Renal pelvis (tissue), 12 donors: ENCODE measurements at places on chromosomes 7 and 10. TPM values are rescaled to one million over a fixed set of nuclear protein-coding genes. Genes with fewer than 3 reads are reported as not detected.

The SCIN gene
- 79.1 TPM for polyA plus RNA-seq

- DNase-seq: no peak
Observed at GRCh38 chr7:25967278-25968204, 184.5 kb upstream of the NFE2L3 start.

- no peak for DNase-seq
Observed at GRCh38 chr7:19090526-19090925, 26.9 kb downstream of the TWIST1 start.

The A1CF gene
- polyA plus RNA-seq: 8.6 TPM

DNA sequence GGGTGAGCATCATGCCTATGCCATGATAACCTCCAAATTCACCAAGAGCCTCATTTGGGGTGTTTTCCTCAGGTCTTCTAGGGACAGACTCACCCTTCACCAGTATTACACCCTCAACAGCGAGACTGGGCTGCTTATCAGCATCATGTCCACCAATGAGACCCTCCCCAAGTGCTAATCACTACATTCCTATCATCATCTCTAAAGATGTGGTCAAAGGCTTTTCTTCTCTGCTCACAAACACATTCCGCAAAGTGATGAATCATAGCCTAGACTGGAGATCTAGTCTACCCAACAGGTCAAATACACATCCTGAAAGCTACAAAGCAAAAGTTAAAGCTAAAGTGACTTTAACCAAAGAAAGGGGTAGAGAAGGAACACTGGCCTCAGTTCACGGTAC lies 75.3 kb upstream of the C7orf33 start:
- no peak for DNase-seq

DNA sequence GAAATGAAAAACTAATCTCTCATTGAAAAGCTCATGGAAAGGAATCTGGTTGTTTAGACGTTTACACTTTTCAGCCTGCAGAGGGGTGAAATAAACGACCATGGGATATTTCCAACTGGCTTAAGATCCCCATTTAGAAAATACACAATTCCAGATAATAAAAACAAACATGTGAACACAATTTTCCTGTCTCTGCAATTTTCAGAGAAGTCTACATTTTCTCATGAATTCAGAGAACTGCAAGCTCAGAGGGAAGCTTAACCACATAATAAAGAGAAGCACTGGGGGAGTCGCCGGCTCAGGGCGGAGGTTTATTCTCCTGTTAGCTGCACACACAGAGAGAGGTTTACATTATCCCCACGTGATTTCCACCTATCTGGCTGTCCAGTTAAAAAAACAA lies 215.2 kb downstream of the FANK1 start:
- DNase-seq: no peak

DNA sequence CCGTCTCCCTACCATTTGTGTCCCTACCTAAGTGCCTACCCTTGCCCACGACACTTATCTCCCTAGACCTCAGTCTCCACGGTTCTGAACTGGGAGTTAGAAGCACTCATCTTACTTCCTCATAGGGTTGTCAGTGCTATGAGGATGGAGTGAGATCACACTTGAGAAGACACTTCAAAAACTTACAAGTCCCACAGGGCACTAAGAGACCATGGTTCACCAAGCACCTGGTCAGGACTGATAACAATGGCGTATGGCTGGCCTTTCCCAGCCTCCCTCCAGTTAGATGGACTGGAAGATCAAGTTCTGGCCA lies 43.2 kb downstream of the KCNMA1 start:
- no peak for DNase-seq

DNA sequence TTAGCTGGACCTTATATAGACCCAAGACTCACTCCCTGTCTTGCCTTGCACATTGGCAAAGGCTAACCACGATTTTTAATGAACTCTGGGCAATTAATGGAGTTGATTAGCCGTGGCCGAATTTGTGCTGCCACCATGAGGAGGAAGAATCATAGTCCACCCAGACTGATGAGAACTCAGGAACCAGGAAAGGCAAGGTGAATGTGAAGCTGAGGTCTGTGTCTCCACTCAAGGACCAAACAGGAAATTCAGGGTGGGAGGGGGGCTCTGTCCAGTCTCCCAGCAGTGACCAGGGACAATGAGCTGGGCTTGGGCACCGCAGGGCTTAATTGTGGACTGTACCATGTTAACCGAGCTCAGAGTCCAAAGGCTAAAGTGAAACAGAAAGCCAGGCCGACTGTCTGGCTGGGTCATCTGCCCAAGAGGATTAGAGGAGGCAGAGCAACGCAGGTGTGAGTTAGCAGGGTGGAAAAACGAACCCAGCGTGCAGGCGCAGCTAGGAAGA lies 127.0 kb upstream of the JCAD start:
- DNase-seq: no peak

The ABCA13 gene
- polyA plus RNA-seq: 0.88 TPM

The SBDS gene
- polyA plus RNA-seq: 88.9 TPM

DNA sequence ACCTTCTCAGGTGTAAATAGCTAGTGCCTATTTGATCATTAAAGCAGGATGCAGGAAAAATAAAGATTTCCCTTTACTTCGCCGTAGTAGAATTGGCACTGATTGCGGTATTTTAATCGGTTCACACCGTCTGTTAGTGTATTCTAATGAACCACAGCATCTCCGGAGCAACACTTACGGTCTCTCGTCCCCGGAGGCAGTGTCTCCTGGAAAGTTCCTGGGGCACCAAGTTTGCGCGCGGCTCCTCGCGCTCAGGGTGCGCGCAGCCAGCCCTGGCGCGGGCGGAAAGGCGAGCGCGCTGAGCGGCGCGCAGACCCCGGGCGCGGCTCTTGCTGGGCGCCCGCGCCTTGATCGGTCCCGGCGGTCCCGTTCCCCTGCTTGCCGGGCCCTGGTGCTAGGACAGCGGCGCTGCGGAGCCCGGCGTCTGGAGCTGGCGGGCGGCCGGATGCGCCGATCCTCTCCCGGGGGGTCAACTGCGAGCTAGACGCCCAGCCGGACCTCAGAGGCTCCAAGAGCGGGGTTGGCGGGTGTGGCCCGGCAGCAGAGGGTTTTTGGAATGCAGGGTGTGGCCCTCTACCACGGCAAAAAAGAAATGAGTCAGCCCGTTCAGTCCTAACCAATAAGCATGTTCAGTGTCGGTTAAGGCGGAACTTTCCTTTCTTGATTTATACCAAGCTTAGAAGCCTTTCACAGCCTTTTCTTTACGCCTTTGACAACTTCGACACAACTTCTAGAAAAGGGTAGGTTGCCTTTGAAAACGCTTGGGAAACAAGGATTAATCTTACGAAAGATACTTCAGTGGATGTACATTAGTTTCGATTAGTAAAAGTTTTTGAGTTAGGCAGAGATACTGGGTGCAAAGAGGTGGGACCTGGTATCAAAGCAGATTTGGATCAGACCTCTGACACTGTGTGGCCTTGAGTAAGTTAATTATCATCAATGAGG lies 166.8 kb upstream of the ASAH2 start:
- DNase-seq: peak; percentile 48

- no peak for DNase-seq
Observed at GRCh38 chr7:93973134-93973533, 31.0 kb downstream of the BET1 start.

DNA sequence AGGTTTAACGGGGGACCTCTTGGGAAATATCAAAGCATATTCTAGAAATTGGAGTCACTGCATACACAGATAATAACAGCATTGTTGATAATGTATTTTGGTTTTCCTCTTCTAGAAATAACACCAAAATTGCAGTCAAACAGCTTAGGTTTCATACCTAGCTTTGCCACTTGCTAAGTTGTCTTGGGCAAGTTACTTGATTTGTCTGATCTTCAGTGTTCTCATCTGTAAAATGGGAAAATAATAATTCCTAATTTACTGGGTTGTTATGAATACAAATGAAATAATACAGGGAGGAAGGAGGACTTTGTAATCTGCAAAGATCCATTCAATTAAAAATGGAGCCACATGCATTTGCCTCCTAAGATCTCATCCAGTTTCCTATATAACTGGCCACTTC lies 20.3 kb upstream of the NUP205 start:
- no peak for DNase-seq

DNA sequence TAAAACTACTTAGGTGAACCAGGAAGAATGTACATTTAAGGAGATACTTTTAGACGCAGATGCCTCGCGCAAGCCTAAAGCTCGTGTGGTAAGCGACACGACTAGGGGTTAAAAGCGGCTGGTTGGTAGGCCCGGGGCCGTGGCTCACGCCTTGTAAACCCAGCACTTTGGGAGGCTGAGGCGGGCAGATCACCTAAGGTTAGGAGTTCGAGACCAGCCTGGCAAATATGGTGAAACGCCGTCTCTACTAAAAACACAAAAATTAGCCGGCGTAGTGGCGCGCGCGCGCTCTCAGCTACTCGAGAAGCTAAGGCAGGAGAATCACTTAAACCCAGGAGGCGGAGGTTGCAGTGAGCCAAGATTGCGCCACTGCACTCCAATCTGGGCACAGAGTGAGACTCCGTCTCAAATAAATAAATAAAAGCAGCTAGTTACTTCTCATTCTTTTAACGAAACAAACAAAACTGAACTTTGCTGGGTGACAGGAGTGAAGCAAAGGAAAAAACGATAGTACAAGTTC lies 879 bp downstream of the NUDT5 start:
- no peak for DNase-seq

- DNase-seq: no peak
Observed at GRCh38 chr10:117718986-117719920, 176.7 kb downstream of the EMX2 start.

DNA sequence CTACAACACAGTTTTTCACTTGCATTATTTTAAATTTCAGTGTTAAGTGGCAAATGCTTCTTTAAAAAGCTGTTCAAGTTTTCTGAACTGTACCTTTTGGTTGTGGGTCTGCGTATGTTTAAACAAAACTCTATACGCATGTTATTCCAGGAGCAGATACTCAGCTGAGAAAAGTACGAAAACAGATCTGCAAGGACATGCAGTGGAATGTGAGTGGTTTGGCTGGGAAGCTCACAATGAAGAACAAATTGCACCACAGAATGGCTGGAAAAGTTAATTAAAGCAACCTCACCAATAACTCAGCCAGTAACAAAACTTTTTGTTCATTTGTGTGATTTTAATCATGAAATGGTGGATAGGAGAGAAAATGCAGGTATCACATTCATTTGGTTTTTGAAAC lies 17.6 kb downstream of the GLI3 start:
- DNase-seq: no peak

DNA sequence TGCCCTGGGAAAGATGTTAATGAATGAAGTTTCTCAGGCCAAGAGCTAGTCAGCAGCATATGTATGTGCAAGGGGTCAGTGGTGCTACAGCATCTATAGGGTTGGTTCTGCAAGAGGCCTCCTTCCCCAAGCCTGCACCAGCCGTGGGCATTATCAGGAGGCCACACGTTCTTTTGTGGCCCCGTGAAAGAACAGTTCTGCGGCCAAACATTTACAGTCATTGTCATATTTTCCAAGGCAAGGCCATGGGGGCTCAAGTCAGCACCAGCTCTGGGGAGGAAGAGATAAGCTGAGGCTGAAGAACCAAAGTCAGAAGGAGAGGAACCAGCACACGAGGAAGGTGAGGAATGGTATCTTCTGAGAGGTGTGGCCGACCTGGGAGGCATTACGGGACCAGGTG lies 54.4 kb upstream of the TMEM72 start:
- no peak for DNase-seq

The EPO gene
- polyA plus RNA-seq: 0.34 TPM

DNA sequence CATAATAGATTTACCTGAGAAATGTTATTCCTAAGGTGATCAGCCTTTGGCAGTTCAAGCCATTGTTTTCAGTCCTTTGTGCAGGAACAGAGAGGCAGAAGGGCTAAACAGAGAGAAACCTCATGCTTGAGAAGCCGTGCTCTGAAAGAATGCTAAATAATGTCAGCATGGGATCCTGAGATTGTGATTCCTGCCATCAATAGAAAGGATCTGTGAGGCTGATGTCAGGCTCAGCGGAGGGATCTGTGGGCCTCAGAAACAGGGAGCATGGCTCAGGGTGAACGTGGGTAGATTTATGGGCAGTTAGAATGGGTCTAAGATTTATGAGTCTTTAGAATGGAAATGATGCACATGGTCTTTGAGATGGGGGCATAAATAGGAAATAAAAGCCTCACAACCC lies 439.2 kb upstream of the IGFBP3 start:
- DNase-seq: no peak

- no peak for DNase-seq
Observed at GRCh38 chr7:102223184-102223583, 63.5 kb upstream of the SH2B2 start.

The CTAGE8 gene
- polyA plus RNA-seq: 8.2 TPM

The CFAP70 gene
- polyA plus RNA-seq: 28.7 TPM

DNA sequence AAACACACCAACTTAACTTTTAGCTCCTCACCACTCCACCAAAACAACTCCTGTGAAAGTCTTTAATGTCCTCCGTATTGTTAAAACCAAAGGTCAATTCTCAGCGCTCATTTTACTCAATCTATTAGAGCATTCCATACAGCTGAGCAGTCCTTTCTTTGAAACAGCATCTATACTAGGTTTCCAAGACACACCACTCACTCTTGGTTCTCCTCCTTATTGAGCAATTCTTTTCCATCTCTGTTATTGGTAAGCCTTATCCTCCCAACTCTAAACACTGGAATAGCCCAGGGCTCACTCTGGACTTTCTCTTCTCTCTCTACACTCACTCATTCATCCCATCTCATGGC lies 34.9 kb downstream of the COA1 start:
- no peak for DNase-seq

The JCAD gene
- 30.7 TPM for polyA plus RNA-seq

- no peak for DNase-seq
Observed at GRCh38 chr7:155287284-155287935, 10.3 kb upstream of the INSIG1 start.

DNA sequence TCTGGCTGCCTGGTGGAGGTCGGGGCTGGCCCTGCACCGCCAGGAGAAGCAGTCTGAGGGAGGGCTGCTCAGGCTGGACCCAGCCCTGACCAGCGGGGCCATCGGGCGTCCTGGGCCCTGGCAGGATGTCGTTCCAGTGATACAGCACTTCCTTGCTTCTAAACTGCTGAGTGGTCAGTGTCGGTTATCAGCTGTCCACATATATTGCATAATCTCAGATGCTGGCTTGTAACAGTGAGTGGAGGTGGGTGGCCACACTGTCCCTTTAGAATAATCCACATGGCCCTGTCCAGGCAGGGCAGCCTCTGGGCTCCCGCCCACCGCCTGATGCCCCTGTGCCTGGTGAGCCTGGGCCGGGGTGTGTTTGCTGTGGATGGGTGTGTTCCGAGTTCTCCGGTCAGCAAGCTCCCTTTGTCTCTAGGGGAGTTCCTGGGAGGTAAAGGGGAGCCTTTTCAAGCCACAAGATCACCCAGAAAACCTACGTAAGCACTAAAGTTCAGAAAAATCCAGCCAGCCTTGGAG lies 86.1 kb downstream of the LHPP start:
- DNase-seq: no peak

GRCh38 chr7:16465469-16466361 lies at the start of gene SOSTDC1:
Gene SOSTDC1 (minus strand): TSS chr7:16465738. CDS start chr7:16465668, 70 bp downstream.
- DNase-seq: peak; percentile 70

GRCh38 chr7:46948716-46949115 lies 633.2 kb downstream of the TNS3 start:
- no peak for DNase-seq
